Omental fat pad (tissue), 4 donors: ENCODE measurements at places on chromosomes 7 and 10.

- DNase-seq, result no peak
Observed at GRCh38 chr7:55044791-55045190, 26.0 kb downstream of the EGFR start.

GRCh38 chr10:1932692-1933094 lies 195.4 kb upstream of the ADARB2 start:
- no peak for DNase-seq

GRCh38 chr7:14085901-14086300 lies 96.4 kb upstream of the ETV1 start:
- DNase-seq, result no peak

- DNase-seq, result no peak
Observed at GRCh38 chr7:84042110-84042539, 152.5 kb downstream of the SEMA3A start.

GRCh38 chr10:69344591-69345252 lies 66.4 kb downstream of the HK1 start:
- no peak for DNase-seq
